ENCODE measurements at places on chromosomes 13 and 19.

DNA sequence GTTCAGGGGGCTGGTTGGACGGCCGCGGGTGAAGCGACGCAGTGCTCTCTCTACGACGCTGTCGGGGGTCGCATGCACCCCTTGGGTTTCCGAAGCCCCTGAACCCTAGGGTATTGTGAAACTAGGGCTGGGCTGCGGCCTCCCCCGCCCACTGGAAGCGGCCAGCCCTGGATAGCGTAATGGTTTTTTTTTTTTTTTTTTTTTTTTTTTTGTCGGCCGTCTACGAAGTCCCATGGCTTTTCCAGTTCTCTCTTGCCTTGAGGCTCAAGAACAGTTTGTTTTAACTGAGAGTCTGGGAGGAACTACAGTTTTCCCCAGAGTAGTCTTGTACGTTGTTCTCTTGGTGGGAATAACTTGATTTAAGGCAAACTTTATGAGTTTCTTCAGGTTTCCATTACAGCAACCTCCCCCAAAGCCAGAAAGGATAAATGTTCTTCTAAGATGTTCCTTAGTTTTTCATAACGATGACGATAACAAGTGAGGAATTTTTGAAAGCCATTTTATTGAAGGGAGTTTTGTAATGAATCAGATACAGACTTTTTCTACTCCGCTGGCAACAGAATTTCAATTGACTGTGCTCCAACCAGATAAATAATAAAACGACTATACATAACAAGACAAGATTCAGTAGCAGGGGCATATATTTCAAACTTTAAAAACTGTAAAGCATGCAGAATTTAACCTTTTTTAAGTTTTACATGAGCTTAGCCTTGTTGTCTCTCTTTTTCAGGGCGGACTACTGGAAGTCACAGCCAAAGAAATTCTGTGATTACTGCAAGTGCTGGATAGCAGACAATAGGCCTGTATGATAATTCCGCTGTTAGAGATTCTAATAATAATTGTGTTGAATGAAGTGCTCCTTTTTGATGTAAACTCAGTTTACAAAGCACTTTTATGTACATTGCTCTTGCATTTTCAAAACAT is 867 bp downstream of the WBP4 start:
- no peaks in the 10 kb centered on the region for H3K27me3 ChIP-seq
- H3K4me1 ChIP-seq, result peaks cover 14% of the 10 kb centered on the region
- no peak for DNase-seq
- peaks cover 11% of the 10 kb centered on the region for H3K36me3 ChIP-seq

DNA sequence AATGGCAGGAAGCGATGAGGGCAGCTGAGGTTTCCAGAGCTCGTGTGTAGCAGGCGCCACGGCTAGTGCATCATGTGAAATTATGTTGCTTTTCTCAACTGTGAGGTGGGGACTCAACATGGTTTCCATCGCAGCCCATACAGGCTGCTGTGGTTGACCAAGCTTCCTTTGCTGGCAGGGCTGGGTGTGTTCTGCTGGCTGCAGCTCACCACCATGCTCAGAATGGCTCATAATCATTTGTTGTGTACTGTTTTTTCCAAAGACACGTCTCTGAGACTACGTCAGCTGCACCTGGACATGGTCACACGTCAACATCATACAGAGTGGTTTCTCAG is 16.1 kb upstream of the RASA3 start:
- H3K36me3 ChIP-seq, result no peaks in the 10 kb centered on the region
- H3K27me3 ChIP-seq, result no peaks in the 10 kb centered on the region
- H3K4me1 ChIP-seq, result peaks cover 6% of the 10 kb centered on the region
- H3K4me3 ChIP-seq, result no peak overlapping the region
- H3K27ac ChIP-seq, result no peak overlapping the region
- no peak for DNase-seq

DNA sequence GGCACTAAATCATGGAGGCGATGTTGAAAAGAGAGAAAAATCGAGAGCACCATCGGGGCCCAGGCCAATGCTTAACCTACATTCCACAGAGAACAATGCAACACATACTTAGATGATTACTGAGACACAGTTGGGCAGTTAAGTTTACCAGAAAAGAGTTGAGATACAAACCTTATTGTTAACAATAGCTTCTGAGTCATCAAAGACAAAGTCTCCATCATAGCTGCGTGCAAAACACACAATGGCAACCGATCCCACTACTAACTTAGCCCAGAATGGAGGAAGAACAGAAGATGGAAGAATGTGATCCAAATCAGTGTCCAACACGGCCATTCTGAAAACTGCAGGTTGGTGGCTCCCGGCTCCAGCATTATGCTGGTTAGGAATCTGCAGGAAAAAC is 6.2 kb downstream of the TMTC4 start:
- no peaks in the 10 kb centered on the region for H3K36me3 ChIP-seq
- H3K4me3 ChIP-seq, result no peak overlapping the region
- no peak overlapping the region for H3K27ac ChIP-seq
- H3K4me1 ChIP-seq, result peaks cover 9% of the 10 kb centered on the region
- DNase-seq, result no peak

DNA sequence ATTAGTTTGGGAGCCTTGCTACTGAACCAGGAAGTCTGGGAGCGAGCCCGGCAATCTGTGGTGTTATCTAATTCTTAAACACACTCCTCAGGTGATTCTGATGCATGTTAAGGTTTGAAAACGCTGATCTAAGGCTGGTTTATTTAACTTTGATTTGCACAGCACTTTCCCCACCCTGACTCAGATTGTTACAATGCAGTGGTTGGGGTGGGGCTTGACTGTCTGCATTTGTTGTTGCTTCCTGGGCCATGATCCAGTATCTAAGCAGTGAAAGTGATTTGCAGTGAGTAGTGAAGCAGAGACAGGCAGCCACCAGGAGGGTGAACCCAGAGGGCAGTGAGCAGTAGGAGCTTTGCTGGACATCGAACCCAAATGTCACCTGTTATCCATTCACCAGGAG is 81.6 kb upstream of the ARGLU1 start:
- no peaks in the 10 kb centered on the region for H3K27me3 ChIP-seq
- DNase-seq, result no peak
- H3K36me3 ChIP-seq, result no peaks in the 10 kb centered on the region
- H3K27ac ChIP-seq, result no peak overlapping the region
- H3K4me1 ChIP-seq, result peaks cover 6% of the 10 kb centered on the region

GRCh38 chr13:110629735-110630134 is 14.4 kb downstream of the NAXD start:
- no peak overlapping the region for H3K27ac ChIP-seq
- H3K4me3 ChIP-seq, result no peak overlapping the region
- no peak for DNase-seq

DNA sequence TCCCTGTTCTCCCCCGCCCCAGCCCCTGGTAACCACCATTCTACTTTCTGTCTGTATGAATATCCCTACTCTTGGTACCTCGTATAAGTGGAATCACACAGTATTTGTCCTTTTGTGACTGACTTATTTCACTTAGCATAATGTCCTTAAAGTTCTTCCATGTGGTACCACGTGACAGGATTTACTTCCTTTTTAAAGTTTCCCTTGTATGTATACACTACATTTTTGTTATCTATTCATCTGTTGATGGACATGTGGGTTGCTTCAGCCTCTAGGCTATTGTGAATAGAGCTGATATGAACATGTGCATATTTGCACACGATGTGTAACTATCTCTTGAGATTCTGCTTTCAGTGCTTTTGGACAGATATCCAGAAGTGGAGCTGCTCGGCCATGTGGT is 59.6 kb upstream of the GJB6 start:
- DNase-seq, result no peak
- no peaks in the 10 kb centered on the region for H3K36me3 ChIP-seq
- H3K4me3 ChIP-seq, result no peak overlapping the region
- no peak overlapping the region for H3K27ac ChIP-seq

- no peaks in the 10 kb centered on the region for H3K36me3 ChIP-seq
- H3K27ac ChIP-seq, result no peak overlapping the region
- H3K4me3 ChIP-seq, result no peak overlapping the region
- no peak for DNase-seq
- peaks cover 6% of the 10 kb centered on the region for H3K4me1 ChIP-seq
These were observed 5.4 kb upstream of the ZNF765 start for GRCh38 chr19:53389571-53389970.

DNA sequence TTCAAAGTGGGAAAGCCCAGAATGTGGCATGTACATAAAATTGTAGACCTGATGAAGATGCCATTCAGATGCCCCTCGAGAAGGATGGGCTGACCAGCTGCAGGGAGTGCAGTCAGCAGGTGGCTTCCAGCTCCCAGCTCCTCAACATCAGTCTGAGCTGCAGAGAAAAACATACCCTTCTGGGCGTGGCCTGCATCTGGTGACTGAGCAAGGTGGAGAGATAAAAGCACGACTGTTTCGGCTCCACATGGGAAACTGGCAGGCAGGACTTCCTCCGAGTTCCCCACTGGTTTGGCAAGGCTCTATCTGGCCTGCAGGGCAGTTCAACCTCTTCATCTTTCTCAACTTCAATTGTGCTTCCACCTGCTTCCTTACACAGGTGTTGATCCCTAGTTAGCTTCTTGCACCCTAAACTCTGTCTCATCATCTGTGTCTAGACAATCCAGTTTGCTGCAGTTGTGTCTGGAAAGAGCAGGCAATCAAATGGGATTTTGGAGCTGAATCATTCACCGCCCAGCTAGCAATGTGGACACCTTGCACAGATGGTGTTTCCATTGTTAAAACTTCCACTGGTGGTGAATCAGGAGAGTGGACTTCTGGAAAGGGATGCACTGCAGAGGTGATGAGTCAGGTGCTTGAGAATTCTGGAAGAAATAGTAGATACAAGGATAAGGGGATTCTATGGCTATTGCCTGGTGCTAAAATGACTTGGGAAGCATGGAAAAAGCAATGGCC is 56.8 kb downstream of the POLR1D start:
- no peaks in the 10 kb centered on the region for H3K36me3 ChIP-seq
- no peak for DNase-seq
- H3K27me3 ChIP-seq, result peaks cover 34% of the 10 kb centered on the region

Data from neural progenitor cell (in vitro differentiated cells).